ENCODE measurements at places on chromosomes 6 and 20.

- DNase-seq = no peak
These were observed at the start of gene TAB2 for GRCh38 chr6:149317644-149318571. TAB2 (plus strand) TSS chr6:149317712; CDS start chr6:149369998, 52,286 bp downstream.

DNA sequence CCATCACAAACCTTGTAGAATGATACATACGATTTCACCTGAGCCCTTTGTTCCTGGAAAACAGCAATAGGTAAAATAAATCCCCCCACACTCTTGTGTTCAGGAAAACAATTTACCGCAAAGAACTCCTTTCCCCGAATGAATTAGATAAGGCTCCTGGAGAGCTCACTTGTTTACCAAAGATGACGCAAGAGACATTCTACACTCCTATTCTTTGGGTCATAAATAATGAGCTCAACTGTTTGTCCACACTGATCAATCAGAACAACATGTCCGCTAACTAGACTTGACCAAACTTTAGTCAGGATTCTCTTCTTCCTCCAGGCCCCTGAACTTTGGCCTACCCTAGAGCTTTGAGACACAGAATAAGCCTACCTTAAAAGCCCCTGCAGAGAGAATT lies 271.9 kb upstream of the OPRM1 start:
- DNase-seq = no peak

- DNase-seq = no peak
These were observed 623.0 kb downstream of the TBC1D32 start for GRCh38 chr6:120711255-120711654.

DNA sequence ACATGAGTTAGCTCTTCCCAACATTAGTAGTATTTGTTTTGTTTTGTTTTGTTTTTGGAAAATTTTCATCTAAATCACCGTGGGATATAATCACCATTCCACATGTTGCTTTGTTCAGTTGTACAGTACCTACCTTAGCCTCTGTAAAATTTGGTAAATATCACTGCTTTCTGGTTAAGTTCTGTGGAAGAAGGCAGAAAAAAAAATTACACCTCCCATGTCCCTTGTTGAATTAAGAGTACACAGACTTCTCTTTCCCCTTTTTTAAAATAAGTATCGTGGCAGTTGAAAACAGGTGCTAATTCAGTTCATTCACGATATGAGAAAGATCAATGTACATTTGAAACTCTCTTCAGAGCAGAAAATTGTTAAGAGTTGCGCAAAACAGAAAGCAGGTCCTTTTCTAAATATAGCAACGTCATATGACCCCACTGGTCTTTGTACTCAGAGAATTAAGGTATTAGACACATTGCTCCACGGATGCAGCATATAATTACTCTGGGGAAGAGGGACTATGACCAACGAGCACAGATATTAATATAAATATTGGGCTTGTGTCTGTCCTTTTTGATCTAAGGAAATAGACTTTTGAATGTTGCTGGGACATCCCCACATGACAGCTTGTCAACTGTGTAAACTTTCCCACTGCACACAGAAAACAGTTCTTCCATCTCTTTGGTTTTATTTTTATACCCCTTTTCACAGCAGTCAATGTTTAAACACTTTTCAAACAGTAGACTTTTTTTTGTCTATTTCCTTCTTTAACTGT lies 58.6 kb upstream of the ZNF217 start:
- no peak for DNase-seq

DNA sequence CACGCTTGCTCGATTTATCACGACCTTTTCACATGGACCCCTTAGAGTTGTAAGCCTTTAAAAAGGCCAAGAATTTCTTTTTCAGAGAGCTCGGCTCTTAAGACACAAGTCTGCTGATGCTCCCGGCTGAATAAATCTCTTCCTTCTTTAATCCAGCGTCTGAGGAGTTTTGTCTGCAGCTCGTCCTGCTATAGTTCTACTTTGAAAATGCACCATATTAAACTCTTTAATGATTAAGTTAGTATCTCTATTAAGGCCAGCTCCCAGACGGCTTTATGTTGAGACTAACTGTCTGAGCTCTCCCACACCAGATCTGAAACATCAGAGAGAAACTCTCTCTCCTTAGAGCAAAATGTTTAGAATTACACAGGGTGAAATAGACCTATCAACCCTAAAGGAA lies 18.0 kb upstream of the GSTA3 start:
- DNase-seq = no peak

DNA sequence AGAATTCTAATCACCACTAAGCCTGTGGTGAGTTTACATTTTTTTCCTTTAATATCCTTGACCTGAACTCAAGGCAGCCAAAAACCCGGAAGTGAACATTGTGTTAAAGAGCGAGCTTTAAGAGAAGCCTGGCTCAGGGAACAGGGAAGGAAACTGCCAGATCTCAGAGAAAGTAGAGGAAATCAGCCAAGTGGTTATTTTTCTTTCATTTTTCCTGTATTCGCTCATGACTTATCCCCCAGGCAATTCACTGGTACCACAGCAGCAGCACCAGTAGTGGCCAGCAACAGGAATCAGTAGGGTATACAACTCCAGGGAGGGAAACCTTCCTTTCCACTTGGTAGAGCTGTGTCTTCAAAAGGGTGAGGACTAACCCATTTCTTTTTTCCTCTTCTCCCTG lies 89.6 kb upstream of the HMGCLL1 start:
- DNase-seq = no peak

GRCh38 chr6:1594445-1595200 lies 15.1 kb upstream of the FOXC1 start:
- no peak for DNase-seq

DNA sequence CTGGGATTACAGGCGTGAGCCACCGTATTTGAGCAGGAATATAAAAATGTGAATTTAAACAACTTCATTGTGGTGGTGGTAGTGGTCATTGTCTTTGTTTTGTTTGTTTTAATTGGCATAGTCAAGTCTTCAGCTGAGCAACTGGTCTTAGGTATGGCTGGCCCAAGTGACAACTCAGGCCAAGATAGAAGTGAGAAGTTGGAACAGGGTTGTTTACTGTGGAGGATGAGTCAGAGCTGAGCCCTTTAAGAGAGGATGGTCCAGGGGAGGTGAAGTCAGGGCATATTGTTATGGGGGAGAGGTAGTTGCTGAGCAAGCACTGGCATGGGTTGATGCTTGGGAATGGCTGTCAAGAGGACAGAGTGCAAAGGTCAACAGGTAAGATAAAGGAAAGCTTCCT lies 308.2 kb downstream of the FARS2 start:
- no peak for DNase-seq

DNA sequence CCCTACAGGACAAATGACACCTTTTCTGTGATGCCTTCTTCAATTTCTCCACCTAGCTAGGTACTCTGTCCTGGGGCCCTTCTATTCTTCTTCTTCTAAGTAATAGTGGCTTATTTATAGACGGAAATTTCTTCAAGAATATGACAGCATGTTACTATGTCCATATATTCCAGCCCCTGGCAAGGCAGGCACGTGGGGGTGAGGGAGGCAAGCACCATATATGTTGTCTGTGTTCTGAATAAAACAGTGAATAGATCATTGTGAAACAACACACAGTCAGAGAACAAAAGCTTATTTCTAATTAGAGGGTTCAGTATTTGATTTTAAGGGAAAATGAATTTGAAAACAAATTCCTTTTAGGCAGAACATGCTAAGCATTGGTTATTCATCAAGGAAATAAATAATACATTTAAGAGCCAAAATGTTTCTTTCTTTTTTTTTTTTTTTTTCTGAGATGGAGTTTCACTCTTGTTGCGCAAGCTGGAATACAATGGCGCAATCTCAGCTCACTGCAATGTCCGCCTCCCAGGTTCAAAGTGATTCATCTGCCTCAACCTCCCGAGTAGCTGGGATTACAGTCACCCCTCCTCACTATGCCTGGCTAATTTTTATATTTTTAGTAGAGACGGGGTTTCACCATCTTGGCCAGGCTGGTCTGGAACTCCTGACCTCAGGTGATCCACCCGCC lies 6.2 kb downstream of the HEBP2 start:
- DNase-seq = no peak

DNA sequence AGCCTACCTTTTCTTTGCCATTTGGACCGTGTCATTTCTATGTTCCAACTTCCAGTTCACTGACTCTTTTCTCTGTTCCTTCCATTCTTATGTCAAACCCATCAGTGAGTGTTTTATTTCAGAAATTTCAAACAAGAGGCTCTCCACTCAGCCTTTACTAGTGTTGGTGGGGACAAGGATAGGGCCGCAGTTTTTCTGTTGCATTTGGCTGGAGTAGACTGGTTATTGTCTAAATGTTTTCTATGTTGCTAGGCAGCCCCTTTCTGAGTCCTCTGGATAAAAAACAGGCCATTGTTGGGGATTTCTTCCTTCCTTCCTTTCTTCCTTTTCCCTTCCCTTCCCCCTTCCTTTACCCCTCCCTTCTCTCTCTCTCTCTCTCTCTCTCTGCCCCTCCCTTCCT lies 288.6 kb downstream of the PRKN start:
- no peak for DNase-seq

- DNase-seq = no peak
These were observed 62.5 kb upstream of the PTGIS start for GRCh38 chr20:49630396-49630951.
